ENCODE measurements at places on chromosomes 5 and 9. TPM values are rescaled to one million over a fixed set of nuclear protein-coding genes. Genes with fewer than 3 reads are reported as not detected.

IFNA21 gene
- 0.13 TPM for polyA plus RNA-seq

SPATA31C1 gene
- polyA plus RNA-seq = 0.18 TPM

EDIL3 gene
- polyA plus RNA-seq = 31.2 TPM

C6 gene
- 39.4 TPM for polyA plus RNA-seq

TAF11L5 gene
- polyA plus RNA-seq = not detected

CTXN3 gene
- polyA plus RNA-seq = not detected

ZNF354C gene
- 6.0 TPM for polyA plus RNA-seq

DNA sequence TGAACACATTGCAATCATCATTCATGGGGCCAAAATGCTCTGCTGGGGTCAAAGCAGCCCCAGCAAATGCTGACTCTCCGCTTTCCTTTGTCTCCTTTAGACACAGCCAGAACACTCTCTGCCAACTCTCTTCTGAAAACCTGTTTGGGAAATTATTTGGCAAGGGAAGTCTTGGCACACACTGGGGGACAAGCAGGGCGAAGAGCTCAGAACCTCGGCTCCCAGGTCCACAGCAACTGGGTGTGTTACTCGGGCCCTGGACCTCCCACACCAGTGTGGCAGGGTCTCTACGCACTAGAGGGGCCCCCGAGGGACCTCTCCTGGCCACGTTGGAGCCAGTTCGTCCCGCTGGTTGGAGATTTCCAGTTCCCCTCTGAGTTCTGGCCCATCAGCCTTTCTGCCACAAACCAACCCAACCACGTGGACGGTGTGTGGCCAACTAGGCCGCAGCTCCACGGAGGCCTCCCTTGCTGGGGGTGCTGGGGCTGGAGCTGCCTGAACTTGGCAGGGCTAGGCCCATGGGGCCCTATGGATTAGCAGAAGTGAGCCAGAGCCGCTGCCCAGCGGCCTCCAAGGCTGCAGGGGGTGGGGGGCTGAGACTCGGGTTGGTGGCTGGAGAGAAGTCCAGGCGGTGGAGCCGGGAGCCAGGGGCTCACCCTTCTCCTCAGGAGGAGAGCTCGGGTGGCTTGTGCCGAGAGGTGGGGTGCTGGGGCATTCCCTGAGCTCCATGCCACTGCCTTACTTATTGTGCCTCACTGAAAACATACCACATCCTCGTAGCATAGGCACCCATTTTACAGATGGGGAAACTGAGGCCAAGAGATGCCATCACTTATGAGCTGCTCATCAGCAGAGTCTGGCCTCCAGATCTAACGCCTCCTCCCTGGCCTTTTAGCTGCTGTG is 46.8 kb upstream of the RNU6ATAC start:
- DNase-seq = no peak

- no peak for DNase-seq
These were observed 29.2 kb upstream of the NSMF start for GRCh38 chr9:137488327-137488653.

GRCh38 chr5:146675636-146676035 is 159.6 kb upstream of the GPR151 start:
- DNase-seq = no peak

GRCh38 chr9:6417186-6417585 is 4.2 kb downstream of the UHRF2 start:
- no peak for DNase-seq

- no peak for DNase-seq
These were observed 441.7 kb downstream of the PRELID2 start for GRCh38 chr5:145393426-145393825.

- DNase-seq = no peak
These were observed 60.5 kb downstream of the ELAVL2 start for GRCh38 chr9:23765561-23765960.

GRCh38 chr9:6852243-6852963 is 94.6 kb downstream of the KDM4C start:
- no peak for DNase-seq

GRCh38 chr5:6708814-6709213 is 4.4 kb upstream of the TENT4A start:
- DNase-seq = peak; percentile 1

DNA sequence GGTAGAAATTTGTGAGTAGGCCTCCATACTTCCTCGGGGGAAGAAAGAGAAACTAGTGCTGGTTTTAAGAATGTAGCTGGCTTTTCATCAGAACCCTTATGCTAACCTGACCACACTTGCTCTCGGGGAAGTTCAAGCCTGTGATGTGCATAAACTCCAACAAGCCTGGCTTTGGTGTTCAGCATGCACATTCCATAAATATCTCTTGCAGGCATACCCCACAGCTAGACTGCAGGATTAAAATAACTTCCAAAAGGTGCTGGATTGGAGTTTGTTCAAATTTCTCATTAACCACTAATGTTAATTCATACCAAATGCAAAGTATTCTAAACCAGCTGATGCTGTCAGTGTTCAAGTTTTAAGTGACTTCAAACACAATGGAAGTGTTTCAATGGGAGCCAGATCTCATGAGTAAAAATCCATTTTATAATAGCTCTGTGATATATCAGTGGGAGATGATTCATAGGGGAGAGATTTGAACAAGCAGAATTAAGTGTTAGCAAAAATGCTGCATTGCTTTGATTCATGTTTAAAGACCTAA is 79.4 kb downstream of the NPR3 start:
- no peak for DNase-seq

GRCh38 chr5:168885324-168886120 is 306.4 kb upstream of the PANK3 start:
- DNase-seq = no peak

- DNase-seq = peak; percentile 58
These were observed at the start of gene EFNA5 for GRCh38 chr5:107670932-107671741. Gene EFNA5 (minus strand): TSS chr5:107670937.

DNA sequence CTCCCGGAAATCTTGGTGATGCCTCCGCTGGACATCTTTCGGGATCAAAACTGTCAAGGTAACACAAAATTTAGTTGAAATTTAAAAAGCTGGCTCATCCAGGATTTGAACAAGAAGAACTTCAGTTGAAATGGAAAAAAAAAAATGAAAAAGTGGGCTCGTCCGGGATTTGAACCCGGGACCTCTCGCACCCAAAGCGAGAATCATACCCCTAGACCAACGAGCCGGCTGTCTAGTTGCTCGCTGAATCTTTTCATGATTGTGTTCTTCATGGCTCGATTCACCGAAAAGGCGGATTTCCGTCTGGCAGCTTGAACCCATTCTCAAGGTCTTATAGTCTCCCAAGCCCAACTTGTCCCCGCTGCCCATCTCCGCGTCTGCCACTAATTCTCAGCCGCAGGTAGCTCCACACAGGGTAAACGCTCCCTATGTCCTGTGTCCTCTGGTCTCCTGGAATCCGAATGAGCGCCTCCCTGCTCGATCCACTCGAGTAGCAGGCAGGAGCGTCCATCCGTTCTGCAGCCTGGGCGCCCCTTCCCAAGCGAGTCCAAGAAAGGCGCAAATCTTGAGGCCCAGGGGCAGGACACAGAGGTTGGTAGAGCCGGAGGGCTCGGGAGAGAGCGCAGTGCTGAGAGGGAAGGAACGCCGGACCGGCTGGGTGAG is 16.2 kb downstream of the TRIM7 start:
- peak; percentile 71 for DNase-seq

DNA sequence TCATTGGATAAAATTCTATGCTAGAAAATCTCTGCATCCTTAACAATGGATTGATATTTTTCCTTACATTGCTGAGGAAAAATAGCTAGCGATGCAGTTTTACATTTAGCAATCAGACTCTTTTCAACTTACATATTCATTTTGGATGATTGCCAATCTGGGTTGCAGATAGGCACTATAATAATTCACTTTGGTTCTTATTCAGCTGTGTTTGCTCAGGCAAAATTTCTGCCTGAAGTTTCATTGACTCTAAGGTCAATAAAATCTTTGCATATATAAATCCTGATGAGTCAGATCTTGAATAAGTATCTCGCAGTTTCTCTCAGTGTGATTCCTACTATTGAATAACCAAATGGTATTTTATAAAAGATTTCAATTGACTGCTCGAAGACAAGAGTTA is 1105.8 kb downstream of the CDH18 start:
- DNase-seq = no peak

DNA sequence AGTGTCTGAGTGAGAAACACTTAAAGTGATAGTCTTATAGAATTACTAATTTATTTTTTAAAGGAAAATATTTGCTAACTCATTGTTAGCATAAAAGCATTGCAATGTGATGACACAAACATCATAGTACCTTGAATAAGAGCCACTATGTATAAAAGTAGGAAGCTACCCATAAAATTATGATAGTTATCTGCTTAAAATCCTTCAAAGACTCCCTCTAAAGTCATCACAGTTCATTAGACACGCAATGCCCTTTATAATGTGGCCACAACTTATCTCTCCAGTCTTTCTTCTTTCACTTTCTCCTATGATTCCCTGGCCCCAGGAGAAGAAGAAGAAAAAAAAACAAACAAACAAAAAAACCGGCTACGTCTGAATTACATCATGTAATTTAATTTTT is 1144.0 kb upstream of the NUDT12 start:
- DNase-seq = no peak

- no peak for DNase-seq
These were observed 117.0 kb downstream of the KIAA0825 start for GRCh38 chr5:94501365-94501764.

DNA sequence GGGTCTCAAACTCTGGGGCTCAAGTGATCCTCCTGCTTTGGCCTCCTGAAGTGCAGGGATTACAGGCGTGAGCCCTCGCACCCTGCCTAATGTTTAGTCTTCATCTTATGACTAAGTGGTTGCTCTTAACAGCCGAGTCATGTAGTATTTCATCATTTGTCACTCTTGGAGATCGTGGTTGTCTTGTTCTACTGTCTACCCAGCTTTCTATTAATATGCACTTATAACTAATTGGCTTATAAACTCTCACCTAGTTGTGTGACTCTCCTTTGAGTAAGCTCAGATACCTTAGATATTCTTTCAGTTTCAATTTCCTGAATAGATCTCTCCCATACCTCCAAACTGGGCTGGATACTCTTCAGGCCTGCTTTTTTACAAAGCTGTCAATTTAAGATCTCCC is 19.9 kb downstream of the SLC44A1 start:
- no peak for DNase-seq

DNA sequence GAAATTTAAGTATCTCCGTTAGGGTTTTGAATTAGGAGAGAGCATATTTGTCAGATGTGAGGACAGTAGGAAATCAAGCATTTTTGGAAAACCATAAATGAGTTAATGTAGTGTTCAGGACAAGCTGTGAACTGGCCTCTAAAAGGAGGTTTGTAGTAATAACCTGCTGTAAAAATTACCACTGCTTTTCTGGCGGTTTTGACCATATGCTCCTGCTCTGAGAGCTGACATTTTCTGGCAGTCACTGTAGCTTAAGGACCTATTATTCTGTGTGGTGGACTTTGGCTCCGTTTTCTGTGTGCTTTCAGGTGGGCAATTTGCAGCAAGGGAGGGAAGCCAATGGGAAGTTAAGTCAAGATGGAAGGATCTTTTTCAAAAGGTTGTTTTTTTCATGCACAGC is 111.1 kb downstream of the SGCD start:
- DNase-seq = no peak

All from large intestine (tissue), 12 donors.